CD4-positive, alpha-beta T cell treated with Interferon gamma for 1 hour (primary cell): ENCODE measurements at places on chromosomes 3 and 15.

DNA sequence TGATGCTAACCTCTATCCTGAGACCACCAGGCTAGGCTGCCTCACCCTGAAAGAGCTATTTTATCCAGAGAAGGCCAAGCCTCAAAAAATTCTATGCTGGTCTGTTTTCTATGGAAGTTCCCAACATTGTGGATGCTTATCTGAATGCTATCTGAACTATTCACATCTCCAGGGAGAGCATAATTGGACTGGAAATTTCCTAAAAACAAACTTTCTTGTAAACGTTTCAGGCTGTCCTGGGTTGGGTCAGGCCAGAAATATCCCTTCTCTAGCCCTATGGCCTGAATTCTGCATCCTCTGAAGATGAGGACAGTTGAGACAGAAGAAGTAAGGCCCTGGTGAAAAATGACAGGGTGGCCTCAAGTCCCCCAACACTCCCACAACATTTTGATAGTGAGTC is 706.4 kb upstream of the NR2F2 start:
- DNase-seq = no peak

DNA sequence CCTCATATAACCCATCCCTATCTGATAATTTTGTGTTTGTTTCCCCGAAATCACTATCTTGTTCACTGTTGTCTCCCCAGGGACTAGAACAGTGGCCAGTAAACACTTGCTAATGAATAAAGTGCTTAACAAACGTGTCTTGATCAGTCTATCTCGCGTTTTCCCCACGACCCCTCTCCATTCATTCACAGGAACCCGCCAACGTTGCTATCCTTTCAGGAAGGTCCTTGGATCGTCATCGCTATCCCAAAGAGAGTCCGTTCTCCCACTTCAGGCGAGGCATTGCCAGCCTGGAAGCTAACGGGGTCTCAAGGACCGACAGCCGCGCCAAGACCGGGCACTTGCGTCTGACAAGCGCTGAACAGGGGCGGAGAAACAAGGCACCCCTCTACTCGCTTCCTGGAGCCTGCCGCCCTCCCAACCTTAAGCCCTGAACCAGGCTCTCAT is 344 bp downstream of the LINS1 start:
- DNase-seq = no peak

DNA sequence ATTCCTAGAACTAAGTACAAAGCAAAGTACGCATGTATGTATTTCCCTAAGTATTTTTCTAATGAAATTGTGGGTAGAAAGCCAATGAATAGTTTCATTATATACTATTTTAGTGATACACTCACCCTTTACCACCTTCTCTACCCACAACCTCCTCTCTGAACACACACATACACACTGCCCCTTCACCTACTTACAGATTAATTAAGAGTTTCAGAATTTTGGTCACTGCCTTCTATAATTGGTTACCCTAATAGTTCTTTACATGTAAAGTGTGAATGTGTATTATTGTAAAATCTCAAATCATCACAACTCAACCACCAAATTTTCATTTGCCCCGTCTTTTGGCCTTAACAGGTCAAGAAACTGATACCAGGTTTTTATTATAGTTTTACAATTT is 7.2 kb downstream of the PFN2 start:
- DNase-seq = no peak

DNA sequence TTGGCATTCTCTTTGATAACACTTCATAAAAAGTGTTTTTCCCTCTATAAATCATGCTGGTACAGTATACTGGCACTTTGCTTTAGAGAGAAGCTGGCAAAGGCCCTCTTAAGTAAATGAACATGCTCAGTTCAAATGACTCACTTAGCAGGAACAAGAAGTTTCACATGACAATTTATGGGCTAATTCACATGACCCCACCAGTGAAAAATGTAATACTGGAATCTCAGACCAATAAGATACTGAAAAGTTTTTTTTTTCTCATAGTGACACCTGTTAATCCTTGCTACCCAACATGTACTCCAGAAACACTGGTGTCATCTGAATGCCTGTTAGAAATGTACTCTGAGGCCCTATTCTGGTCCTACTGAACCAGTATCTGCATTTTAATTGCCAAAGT is 13.9 kb downstream of the BTBD1 start:
- DNase-seq = no peak

DNA sequence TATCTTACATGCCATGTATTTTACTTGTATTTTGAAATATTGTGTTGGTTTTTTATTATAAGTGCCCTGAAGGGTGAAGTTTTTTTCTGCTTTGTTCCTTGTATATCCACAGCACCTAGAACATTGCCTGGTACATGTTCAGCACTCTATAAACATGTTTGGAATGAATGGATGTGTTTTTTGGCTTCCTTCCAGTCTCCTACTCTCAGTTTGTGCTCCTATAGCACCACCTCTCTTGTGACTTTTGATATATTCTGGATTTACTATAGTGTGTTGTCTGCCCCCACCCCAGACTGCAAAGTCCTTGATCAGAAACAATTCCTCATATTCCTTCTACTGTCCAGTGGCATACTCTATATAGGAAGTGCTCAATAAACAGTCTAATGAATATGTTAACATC is 60.6 kb downstream of the PLCL2 start:
- no peak for DNase-seq

DNA sequence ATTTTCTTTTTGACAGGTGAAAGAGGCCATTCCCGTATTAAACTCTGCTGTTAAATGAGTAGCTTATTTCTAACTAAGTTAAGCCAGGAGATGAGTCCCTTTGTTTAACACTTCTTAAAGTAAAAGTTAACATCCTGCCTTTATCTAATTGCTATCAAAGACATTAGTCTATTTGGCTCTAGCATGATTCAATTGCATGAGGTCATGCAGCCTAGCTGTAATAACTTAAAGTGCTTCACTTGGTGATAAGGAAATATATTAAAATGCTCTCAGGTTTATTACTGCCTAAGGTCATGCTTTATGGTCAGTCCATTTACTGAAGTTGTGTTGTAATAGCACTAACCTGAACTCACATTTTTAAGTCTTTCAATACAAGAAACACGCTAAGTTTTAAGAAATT is 82.3 kb upstream of the MLF1 start:
- DNase-seq = no peak

DNA sequence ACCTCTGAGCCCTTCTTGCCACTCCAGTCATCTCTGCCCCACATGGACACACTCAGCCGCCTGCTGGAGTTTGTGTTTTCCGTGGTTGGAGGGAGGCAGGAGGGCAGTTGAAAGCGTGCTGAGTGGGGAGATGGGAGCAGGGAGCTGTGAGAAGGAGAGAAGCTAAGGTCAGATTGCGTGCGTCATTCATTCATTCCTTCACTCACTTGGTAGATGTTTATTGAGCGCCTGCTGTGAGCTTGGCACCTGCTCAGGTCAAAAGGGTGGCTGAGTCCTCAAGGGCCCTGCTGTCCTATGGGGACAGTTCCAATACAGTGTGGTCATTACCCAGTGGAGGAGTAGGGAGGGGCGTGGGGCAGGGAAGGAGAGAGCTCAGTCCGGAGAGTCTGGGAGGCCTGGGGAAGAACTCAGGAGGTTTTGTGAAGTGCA is 23.5 kb downstream of the LIMD1 start:
- no peak for DNase-seq

GRCh38 chr3:14413381-14414071 is 11.1 kb downstream of the SLC6A6 start:
- no peak for DNase-seq

- DNase-seq = no peak
Observed at GRCh38 chr3:111260878-111261277, 189.3 kb downstream of the NECTIN3 start.

GRCh38 chr15:27050163-27050562 is 79.2 kb downstream of the GABRG3 start:
- DNase-seq = no peak
